Iris pigment epithelial cell (primary cell): ENCODE measurements at places on chromosomes 13 and 19.

GRCh38 chr13:61128850-61129645, 286.6 kb downstream of the PCDH20 start:
- peak; percentile 0 for DNase-seq

DNA sequence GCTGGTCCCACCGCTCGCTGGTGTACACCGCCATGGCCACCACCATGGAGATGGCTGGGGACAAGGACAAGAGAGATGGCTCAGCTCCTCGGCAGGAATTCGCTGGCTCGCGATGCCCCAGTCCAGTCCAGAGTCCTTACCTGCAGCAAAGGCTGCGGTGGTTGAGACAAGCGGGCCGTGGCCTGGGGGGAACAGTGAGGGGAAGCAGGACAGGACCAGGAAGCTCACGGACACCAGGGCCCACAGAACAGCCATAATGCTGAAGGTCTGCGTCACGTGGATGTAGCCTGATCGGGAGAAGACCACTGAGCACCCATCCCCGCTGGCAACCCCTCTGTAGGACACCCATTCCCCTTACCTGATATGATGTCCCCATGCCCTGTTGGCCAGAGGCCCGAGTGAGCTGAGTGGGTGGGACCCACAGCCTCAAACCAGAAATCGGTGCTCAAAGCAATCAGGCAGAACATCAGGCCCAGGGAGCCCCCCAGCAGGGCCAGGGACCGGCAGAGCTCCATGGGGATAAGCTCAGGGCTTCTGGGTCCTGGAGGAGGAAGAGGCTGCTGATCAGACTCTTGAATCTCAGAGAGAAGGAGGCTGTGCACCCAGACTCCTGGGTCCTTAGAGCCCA, 319 bp downstream of the NKG7 start:
- DNase-seq, result no peak

DNA sequence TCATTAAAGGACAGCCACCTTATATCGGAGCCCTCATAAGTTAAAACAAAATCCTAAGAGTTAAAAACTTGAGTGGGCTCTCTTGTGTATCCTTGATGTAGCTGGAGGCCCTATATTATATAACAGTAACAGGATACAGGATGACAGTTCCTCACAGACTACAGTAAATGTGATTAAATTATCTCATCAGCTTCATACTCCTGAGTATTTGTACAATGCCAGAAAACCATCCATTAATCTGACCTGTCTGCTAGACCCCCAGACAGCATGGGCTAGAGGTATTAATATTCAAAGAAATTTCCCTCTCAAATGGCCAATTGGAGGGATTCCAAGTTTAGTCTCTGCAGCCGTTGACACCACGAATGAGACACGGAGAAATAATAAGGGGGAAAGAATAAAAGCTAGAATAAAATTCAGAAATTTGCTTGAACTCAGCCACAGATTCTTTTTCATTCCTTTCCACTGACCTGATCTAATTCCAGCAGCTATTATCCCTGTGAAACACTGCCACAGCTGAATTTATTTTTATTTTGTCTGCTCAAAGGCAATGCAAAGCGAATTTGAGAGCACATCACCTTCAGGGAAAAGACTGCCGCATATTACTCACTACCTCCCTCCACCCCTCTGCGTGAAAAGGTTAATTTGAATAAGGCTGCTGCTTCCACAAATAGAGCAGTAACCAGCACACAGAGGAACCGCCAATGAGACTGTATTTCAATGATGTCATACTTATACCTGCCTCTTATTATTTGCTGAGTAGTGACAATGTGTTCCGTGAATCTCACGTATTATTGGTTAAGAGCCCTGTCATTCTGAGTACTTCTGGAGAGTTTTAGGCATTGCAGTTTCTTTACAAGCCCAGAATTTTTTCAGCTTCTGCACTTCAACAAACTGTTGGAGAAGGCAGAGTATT, 155.9 kb upstream of the KLF12 start:
- peak; percentile 95 for DNase-seq

- no peak for DNase-seq
These were observed 75.6 kb downstream of the C13orf42 start for GRCh38 chr13:51035469-51035868.

- no peak for DNase-seq
These were observed 9.9 kb downstream of the LTBP4 start for GRCh38 chr19:40611096-40611495.
